NCI-H2081 (cell line): ENCODE measurements at places on chromosomes 2 and 18.

DNA sequence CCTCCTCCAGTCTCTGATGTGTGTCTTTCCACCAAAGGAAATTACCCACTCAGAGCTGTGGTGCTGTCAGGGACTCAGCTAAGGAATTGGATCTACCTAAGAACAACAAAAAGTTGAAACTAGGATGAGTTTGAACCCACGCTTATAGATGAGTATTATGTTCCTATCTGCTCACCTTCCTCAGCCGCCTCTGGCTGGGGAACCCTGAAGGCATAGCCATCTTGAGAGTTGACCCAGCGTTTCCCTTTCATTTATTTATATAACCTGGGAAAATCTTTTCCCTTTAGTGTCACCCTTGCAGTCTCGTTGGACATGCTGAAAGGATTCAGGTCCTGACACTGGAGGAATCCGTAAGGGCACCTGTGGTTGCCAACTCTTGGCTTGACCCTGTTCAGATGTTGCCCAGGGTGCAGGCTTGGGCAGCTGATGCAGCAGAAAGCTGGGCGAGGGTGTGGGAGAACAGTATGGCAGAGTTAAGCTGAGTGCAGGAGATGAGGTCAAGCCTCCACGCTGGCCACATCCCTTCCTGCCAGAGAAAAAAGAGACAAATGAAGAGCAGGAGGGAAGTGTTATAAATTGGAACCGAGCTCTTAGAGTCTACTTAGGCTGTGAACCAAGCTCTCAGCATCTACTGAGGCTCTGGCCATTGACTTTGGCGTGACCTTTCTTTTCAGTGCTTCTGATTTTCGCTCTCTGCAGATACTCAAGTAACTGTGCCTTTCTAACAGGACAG, 1.9 kb downstream of the CDH20 start:
- DNase-seq, result no peak

- no peak for DNase-seq
Observed at GRCh38 chr2:30249354-30249753, 18.0 kb downstream of the LBH start.

DNA sequence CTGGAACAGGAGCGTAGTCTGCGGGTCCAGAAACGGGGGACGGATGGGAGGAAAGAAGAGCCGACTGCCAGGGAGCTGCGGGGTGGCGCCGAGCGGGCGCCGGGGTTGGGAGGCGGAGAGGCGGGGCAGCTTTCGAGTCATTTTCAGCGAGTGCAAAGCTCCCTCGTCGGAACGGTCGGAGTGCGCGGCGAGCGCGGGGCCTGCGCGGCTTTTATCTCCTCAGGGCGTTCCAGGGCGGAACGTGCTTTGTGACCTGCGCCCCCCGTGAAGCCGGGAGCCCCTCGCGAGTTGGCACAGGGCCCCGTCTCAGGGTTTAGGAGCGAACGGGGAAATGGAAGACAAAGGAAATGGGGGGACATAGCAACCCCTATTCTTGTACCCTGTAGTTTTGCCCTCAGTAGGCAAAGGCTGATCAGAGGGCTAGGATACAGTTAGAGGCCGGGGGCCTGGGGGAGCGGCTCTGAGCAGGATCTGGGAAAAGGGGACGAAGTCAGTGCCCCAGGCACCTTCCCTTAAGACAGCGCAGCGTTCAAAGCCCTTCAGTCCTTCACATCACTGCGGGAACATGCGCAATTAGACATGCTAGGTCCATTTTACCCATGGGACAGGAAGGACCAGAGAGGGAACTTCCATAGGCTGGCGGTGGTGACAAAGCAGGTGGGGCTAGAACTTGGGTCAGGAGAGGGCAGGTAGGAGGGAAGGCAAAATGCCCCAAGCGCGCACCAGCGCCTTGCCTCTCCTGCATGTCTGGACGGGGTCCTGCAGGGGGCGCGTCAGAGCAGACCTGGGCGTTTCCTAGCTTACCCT, 60.1 kb upstream of the IL1RL1 start:
- DNase-seq, result no peak

DNA sequence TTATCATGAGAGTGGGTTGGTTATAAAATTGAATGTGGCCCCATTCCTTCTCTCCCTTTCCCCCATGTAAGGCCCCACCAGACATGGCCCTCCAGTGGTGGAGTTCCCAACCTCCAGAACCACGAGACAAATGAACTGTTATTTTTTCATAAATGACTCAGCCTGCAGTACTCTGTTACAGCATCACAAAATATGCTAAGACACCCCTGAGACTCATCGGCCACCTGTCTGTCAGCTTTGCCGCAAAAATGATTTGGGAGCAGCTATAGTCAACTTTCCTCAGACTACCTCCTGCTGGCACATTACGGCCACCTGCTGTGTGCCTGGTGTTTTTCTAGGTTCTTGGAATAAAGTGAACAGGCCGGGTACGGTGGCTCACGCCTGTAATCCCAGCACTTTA, 21.4 kb upstream of the C1QL2 start:
- DNase-seq, result no peak

DNA sequence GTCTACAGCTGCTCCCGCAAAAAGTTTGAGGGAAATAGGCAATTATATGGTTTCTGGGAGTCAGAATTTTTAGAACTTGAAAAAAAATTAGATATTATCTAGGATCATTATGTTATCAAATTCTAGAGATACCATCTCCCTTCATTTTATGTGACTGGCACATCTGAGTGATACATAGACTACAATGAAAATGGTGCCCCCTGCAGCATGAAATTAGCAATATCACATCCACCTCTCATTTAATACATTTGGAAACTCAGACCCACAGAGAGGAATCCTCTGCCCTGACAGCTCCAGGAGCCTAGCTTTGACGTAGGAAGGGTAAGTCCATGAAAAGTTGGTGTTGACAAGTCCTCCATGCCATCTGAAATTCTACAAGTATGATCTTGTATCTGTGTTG, 381.6 kb downstream of the SUCLG1 start:
- DNase-seq, result peak; percentile 32

GRCh38 chr18:55355223-55355622, 232.8 kb downstream of the TCF4 start:
- no peak for DNase-seq

DNA sequence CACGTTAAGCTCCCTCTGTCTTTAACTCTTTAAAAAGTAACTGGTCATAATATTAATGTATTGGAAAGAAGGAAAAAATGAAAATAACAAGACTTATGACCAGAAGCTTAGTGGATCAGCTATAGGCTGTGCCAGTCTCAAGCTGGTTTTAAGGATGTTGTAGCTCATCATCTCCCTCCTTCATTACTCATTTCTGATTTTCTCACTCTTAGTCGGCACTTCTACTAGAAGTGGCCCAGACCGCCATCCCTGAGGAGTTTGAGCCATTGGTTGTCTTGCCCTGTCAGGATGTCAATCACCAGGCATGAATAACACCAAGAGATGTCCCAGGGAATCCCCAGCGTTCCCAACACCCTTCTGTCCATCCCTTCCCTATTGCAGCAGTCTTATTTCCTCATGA, 151.5 kb downstream of the ASXL3 start:
- no peak for DNase-seq

GRCh38 chr2:114222344-114222743, 220.1 kb upstream of the DPP10 start:
- peak; percentile 9 for DNase-seq

DNA sequence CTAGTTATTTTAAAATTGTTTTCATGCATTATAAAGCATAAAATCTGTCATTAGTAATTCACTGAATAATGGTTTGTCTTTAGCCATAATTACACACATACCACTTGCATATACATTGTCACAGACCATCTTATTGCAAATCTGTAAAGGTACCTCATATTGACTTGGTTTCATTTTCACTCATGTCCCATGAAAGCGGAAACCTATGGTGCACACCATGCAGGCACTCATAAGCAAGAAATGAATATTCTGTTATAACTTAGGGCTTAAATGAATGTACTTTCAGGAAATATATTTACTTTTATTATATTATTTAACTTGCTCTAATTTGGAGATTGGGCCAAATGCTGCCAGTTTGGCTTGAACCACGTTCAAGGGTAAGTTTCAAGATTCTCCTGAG, 29.2 kb upstream of the STK17B start:
- no peak for DNase-seq

- no peak for DNase-seq
Observed at GRCh38 chr2:162506706-162507105, 162.8 kb downstream of the GCA start.

DNA sequence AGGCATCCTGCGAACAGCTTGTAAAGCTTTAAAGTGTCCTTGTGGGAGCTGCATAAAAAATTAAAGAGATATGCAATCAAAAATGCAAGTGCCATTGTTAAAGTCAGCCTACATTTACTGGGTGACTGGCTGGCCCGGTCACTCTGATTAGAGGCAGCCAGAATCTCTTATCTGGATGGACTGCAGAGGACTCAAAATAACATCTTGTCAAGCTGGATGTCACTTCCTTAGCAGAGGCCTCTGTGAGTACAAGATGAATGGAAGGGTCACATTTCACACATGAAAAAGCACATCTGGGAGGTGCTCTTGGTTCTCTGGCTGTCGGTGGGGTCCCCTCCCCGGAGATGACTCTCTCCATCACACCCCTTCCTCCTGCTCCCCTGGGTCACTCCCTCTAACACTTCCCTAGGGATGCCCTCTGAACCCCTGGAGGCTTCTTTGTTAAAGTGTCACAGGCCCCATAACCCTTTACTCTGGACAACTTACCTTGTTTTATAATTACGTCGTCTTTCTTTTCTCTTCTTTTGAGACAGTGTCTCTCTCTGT, 122.1 kb downstream of the SH3BP4 start:
- no peak for DNase-seq

GRCh38 chr2:172964511-172965139, 111.0 kb upstream of the MAP3K20 start:
- no peak for DNase-seq

DNA sequence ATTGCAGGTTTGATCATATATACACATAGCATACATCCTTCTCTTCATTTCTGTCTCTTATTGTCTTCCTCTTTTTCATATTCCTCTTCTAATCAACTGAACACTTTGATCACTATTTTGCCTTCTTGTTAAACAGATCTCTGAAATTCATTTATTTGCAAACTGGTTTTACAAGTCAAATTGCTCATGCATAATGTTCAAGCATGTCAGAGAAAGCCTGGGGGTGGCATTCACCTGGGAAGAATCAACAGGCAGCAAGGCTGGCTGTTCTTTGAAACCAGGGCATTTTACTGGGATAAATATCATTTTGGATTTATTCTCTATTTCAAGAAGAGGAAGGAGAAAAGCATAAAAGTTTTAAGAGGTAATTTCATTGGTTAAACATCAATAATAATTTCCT, 66.9 kb upstream of the LRATD1 start:
- no peak for DNase-seq

- no peak for DNase-seq
Observed at GRCh38 chr2:162261032-162261945, 18.0 kb upstream of the FAP start.

DNA sequence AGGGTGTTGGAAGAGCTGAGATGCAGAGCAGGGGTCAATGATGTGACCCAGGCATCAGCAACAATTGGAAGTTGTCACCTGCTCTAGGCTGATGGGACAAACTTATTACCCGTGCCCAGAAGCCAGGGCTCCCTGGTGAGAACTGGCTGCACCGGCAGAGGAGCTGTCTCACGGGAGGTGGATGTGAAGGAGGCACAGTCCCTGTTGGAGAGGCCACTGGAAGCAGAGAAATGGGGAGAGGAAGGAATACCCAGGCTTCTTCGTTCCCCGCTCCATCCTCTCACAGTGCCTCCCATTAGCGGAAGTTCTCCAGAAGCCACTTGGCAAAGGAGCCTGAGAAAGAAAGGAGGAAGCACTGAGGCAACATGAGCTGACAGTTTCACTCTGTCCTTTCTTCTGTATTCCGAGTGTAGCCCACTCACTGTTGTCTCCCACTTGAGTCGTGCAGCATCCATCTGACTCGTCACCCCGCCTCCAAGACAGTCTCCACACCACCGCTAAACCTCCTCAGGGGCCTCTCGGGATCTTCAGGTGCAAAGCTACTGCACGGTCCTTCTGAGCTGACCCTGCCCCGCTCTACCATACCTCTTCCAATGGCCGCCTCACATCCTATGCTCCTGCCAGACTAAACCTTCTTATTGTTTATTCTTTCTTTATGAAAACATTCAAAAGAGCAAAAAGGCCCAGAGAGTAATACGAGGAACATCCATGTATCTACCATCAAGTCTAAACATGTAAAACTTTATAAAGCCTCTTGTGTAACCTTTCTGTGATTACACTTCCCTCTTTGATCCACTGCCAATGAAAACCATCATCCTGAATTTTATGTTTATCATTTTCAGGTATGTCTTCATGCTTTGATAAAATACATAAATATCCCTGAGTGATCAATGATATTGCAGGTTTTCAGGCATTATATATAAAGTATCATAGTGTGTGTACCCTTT, 19.1 kb upstream of the AFTPH start:
- DNase-seq, result no peak

GRCh38 chr2:195848119-195848899, 191.3 kb downstream of the SLC39A10 start:
- DNase-seq, result no peak

GRCh38 chr2:191999101-191999841, 152.4 kb upstream of the CAVIN2 start:
- no peak for DNase-seq

DNA sequence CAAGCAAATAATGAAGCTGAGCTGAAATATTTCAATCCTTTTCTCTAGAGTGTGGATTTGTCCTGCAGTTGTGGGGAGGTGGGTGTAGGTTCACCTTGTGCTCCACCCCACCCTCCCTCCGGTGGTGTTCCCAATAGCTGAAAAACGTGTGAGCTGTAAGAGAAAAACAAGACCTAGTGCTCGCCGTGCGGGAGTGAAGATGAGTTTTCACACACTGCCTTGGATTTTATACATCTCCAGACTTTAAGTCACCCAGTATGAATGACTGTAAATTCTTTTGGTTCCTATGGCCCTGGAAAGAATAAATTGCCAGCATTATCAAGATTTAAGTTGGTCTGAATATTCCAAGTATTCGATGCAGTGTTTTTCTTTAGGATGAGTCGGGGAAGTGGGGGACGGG, 1.9 kb upstream of the SOX11 start:
- DNase-seq, result peak; percentile 57

- no peak for DNase-seq
Observed at GRCh38 chr2:231212329-231212845, 14.0 kb downstream of the ARMC9 start.

- DNase-seq, result no peak
Observed at GRCh38 chr18:40006634-40007033, 1948.4 kb upstream of the PIK3C3 start.

DNA sequence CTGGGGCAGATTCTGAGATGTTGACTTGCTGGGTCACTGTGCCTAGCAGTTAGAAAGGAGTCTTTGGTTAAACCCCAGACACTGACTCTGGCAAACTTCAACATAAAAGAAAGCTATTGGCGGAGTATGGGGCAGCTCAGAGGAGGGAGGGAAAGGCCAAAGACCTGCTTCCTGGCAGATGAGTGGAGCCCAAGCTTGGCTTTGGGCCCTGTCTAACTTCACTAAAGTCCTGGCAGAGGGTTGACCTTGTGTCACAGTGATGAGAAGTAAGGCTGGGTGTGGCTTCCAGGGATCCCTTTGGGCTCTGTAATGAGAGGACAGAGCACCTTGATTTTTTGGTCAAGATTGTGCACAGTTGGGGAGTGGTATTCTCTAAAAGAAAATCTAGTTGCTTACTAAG, 129.8 kb upstream of the SEC11C start:
- DNase-seq, result no peak
